ENCODE measurements at places on chromosomes 2 and 18.

GRCh38 chr2:104043864-104044263, 810.1 kb upstream of the POU3F3 start:
- no peak for DNase-seq

DNA sequence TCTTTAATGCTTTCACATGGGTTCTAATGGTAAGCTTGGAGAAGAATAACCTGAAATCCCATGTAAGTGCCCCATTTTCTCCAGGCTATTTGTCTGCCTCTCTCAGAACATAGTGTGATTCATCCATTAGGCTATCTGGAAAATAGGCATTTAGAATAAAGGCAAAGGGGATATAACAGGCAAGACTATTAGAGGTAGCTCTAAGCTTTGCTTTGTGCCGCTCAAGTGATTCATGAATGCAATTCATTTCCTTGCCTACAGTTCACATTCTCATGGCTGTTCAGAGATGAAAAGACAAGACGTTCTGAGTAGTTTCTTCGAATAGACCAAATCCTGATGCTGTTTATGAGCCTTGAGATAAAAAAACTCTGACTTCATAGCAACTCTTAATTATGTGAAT, 101.7 kb downstream of the ANKRD44 start:
- no peak for DNase-seq

- no peak for DNase-seq
Observed at GRCh38 chr18:32974421-32975162, 201.8 kb upstream of the KLHL14 start.

- no peak for DNase-seq
Observed at GRCh38 chr2:236293241-236293810, 29.1 kb upstream of the ASB18 start.

GRCh38 chr2:180983468-180984242, 3.2 kb downstream of the UBE2E3 start:
- DNase-seq: no peak

- no peak for DNase-seq
Observed at GRCh38 chr2:143140864-143141661, 11.8 kb downstream of the ARHGAP15 start.

GRCh38 chr2:109439986-109440385, 173.8 kb downstream of the SEPTIN10 start:
- DNase-seq: no peak

- no peak for DNase-seq
Observed at GRCh38 chr2:144372410-144373080, 147.4 kb downstream of the ZEB2 start.

GRCh38 chr18:75754433-75754832, 326.9 kb upstream of the SMIM21 start:
- DNase-seq: no peak

GRCh38 chr2:160043265-160043664, 19.1 kb downstream of the PLA2R1 start:
- no peak for DNase-seq

DNA sequence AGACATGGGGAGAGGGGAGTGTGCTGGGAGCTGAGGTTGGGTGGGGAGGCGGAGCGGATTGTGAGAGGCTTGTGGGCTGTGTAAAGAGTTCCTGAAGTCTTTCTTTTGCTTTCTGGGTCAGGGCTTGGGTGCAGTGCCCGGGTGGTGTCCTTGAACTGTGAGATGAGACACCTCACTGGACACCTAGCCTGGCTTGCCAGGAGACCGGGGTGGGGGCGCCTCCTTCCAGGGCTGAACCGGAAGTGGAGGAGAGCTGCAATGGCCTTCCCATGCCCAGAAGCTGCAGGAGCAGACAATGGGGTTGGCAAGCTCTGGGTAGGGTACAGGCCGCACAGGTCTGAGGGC, 4.3 kb downstream of the TMEM37 start:
- no peak for DNase-seq

DNA sequence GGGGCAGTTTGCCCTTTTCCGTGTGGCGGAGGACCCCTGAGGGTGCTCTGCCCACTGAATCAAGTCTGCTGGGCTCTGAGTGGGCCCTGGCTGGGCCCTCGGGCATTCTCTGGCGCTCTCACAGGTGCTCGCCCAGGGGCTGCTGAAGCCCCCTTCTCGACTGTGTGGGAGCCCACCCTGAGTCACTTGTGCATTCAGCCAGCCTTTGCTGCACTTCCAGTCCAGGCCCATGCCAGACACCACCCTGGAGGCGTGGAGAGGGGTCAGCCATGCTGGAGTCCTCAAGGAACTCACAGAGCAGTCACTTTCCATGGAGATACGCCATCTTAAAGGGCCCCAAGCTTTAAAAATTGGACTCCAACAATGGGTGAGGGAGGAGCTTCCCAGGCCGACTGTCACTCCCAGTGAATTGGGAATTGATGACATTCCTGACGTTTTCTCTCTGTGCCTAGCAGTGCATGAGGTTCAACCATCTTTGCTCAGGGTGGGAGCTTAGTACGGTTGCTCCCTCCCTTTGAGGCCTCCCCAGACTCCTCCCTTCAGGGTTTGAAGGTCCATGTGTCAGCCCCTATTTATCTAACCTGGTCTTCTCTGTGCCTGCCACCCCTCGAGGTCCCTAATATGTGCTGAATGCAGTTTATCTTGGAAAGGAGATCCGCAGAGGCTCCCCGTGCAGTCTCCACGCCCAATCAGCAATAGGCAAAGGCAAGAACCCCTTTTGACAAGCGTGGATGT, 71.8 kb upstream of the HS6ST1 start:
- no peak for DNase-seq

- DNase-seq: no peak
Observed at GRCh38 chr2:2764739-2765138, 433.7 kb upstream of the MYT1L start.

DNA sequence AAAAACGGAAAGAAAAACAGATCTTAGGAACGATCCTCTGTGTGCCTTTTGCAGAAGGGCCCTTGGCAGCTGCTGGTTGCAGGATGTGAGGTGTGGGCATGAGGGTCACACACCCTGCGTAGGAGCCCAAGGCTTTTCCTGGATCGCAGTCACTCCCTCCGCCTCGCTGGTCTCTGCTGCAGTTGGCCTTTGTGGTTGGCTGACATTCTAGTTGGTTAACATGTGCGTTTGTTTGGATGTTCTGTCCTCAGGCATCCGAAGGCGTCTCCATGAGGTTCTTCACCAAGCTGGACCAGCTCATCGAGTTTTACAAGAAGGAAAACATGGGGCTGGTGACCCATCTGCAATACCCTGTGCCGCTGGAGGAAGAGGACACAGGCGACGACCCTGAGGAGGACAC, 61.7 kb downstream of the INPP5D start:
- no peak for DNase-seq

GRCh38 chr18:79915161-79916127, 36.0 kb downstream of the SLC66A2 start:
- DNase-seq: no peak

- DNase-seq: no peak
Observed at GRCh38 chr2:24898122-24899109, 21.6 kb downstream of the ADCY3 start.

- no peak for DNase-seq
Observed at GRCh38 chr2:149741646-149742045, 154.1 kb upstream of the MMADHC start.

DNA sequence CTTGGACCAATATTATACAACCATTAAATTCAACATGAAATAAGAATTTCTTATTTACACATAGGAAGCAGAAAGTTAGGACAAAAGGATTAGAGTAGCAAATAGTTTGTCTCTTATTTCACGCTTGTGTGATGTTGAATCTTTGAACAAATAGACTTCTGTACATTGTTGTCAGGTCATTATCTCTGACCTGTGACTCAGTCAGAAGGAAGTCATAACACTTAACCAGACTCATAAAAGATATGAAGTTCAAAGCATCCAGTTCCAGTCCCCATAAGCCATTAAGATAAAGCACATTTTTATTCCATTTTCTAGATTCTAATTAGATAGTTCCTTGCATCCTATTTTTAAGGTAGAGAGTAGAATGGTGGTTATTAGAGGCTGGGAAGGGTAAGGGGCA, 130.8 kb downstream of the UPP2 start:
- no peak for DNase-seq

GRCh38 chr2:168462543-168463045, 6.5 kb downstream of the CERS6 start:
- DNase-seq: no peak

GRCh38 chr2:212915121-212915782, 236.2 kb downstream of the IKZF2 start:
- DNase-seq: no peak

DNA sequence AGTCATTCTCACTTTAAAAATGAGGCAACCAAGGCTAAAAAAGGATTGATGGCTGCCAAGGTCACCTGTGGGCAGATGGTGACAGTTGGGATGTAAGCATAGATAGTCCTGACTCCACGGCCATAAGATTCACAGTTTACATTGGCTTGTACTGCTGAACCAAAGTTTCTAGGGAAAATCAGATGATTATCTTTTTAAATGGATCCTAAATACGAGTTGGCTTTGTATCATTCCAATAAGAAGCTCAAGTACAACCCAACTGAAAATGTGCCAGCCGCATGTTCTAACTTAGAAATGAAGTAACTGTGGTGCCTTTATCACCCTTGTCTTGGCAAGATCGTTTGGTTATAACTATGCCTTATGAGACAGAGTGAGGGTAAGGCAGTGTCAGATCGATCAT, 27.6 kb downstream of the HK2 start:
- no peak for DNase-seq
